Stimulated activated CD8-positive, alpha-beta memory T cell treated with anti-CD3 and anti-CD28 coated beads, Interleukin-4, amount 100 ng/mL, for 4 hours (primary cell): ENCODE measurements at places on chromosomes 3 and 15.

DNA sequence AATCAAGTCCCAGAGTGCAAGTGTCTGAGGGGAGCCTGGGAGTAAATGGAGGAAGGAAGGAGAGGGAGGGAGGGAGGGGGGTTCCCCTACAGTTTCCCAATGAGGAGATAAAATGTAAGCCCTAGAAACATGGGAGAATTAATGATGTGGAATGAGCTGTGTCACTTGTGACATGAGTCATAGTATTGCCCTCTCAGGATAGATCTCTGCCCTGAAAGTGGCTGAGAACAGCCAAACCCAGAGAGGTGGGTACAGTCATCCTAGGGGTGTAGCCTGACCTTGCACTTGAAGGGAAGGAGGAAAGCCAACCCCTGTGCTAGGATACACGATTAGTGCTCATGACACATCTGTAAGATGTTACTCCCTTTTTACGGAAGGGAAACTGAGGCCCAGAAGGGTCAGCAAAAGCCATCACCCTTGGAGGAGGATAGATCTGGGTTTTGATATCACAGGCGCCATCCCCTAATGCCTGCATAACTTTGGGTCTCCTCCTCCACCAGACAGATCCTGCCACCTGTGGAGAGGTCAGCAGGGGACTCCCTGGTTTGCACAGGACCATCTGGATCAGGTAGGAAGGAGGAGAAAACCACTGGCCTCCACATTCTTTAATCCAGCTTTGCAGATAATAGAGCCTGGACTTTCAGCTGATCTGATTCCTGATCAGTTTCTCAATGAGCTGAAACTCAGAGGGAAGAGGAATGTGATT lies 23.1 kb upstream of the USP3 start:
- no peak for DNase-seq

DNA sequence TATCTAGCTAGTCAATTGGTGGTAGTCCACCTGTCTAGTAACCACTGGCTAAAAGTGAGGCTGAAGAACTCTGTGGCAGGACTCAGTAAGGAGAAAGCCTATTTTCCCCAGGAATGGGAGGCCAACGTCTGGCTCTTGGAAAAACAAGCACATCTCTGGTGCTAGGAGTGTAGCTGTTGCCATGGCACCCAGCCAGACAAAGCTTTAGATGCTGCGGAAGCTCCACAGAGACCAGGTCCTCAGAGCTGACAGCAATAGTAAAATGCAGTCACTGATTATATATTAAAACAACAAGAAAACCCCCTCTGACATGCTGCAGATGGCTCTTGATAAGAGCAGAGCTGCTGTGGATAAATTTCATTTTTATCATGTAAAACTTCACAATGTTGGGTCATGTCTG lies 124.9 kb upstream of the STRIT1 start:
- DNase-seq, result no peak

- no peak for DNase-seq
Observed at GRCh38 chr15:55457401-55458022, 49.2 kb downstream of the PIERCE2 start.

- DNase-seq, result no peak
Observed at GRCh38 chr15:32218666-32219065, 184.4 kb downstream of the GOLGA8K start.

DNA sequence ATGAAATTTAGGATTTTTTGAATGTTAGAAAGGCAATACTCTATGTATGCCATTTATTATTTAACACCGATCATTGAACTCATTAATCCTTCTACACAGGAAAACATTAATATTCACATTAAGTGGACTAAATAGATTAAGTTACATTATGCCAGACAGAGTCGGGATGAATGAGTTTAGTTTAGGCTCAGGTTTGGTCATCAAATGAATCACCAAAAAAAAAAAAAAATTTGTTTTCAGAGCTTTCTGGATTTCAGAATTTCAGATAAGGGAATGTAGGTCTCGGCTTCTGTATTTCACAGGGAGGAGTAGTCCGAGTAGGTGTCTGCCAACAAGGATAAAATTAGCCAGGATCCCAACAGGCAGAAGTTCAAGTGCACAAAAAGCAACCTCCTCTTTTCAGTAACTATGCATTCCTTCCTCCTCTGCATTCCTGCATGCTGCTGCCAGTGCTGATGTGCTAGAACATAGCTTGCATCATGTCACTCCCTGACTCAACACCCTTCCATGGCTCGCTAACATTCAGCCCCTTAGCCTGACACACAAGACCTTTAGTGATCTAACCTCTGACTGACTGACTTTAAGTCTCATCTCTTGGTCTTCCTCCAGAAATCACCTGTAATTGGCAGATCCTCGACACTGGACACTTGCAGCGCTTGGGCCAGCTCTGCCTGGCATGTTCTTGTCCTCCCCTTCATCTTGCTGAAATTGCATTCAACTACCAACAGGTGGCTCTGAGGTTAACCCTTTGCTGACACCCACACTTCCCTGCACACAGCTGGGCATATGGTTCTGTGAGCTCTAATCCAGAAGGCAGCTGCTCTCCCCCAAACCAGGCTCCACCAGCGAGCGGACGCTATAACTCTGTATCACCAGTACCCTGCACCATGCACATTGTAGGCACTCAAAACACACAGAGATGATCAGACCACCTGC lies 145.4 kb upstream of the PROK2 start:
- DNase-seq, result no peak
